ENCODE measurements at places on chromosomes 3 and 15.
A peak's percentile ranks its signal among the peaks of the same experiment; 100 is the strongest.

DNA sequence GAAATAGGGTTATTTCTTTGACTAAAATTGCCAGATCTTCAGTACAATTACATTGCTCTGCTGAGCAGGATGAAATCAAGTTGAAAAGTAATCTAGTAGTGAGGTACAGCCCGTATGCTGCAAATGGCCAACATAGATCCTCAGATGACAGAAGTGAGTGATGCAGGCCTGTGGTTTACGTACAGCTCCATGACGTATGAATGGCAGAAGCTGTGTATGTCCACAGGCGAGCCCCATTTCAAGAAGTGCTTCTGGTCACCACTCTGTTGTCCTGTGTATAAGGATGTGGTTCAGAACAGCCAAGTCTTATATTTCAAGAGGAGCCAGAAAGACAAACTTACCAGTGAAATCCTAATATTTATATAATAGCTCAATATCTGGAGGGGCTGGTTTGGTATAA lies 9.2 kb downstream of the CD86 start:
- no peak for DNase-seq

- DNase-seq, result peak; percentile 50
These were observed 71.3 kb downstream of the CPN2 start for GRCh38 chr3:194279701-194280360.

- DNase-seq, result no peak
These were observed 284.4 kb downstream of the KCNH8 start for GRCh38 chr3:19432669-19433068.

DNA sequence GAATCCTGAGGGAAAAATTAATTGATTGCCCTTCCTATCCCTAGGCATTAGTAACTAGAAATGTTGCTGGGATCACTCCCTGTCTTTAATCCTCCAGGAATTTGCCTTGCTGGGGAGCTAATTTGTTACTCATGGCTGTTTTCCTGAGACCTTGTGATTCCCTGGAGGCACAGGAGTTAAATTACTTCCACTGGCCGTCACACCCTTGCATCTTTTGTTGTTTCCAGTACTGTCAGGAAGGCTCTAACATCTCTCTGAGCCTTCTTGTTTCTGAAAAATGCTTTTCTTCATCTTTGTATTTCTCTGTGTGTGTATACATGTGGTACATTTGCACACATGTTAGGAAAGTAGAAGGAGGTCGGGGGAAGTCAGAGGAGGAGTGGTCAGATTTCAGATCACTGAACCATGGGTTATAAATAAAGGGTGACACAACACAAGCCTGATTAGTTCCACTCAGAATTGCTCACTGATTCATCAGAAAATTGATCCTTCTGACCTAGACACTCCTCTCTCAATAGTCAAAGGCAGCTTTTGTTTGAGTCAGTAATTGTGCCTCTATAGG lies 23.5 kb upstream of the LRRFIP2 start:
- no peak for DNase-seq

DNA sequence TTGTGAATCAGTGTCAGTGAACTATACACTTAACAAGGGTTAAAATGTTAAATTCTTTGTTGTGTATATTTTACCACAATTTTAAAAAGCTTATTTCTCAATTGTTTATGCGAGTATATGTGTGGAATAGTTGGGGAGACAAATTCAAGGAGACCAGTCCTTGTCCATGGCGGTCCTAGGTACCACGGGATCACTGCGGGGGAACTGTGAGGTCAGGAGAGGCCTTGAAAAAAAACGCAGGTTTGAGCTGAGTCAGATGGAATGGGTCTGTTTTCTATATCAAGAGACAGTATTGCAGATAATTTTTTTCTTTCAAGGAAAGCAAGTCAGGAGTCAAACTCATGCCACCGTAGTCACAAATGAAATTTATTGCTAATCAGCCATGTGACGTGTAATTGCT lies 18.5 kb downstream of the IGF1R start:
- DNase-seq, result no peak

GRCh38 chr15:67456677-67457529 lies 64.0 kb upstream of the C15orf61 start:
- DNase-seq, result peak; percentile 90

GRCh38 chr3:116474801-116475200 lies 29.5 kb upstream of the LSAMP start:
- DNase-seq, result no peak

DNA sequence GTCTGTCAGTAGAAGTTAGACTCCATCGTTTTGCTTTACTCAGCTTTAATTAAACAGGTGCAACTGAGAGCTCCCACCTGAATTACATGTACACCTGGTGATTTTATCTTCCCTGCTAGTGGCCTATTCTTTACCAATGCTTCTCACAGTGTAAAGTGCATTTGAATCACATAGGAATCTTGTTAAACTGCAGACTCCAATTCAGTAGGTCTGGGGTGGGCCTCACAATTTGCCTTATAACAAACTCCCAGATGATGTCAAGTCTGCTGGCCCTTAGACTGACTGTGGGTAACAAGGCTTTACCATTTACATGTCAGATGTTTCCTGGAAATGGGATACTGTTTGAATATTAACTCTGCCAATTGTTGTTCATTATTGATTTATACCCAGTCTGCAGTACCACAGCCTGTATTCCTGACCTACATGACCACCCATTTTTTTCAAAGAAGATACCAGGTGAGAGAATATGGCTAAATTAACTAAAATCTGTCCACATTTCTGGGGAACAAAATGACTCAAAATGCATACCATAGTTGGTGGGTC lies 37.2 kb downstream of the CMSS1 start:
- no peak for DNase-seq

DNA sequence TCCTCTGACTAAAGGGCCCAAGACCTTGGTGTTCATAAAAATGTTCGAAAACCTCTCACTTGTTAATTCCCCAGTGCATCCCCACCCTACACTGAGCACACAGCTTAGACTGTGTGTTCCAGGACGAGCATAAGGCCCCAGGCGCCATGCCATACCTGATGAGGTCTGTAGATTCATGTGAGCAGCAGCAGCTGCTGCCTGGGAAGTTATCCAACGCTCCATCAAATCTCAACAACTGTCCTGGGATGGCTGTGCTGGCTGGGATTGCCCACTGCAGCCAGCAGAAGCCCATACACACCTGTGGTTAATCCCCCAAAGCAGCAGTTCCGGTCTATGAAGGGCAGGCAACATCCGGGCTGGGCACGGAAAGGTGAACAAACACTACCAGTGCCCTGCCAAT lies 391.2 kb downstream of the IL20RB start:
- no peak for DNase-seq

DNA sequence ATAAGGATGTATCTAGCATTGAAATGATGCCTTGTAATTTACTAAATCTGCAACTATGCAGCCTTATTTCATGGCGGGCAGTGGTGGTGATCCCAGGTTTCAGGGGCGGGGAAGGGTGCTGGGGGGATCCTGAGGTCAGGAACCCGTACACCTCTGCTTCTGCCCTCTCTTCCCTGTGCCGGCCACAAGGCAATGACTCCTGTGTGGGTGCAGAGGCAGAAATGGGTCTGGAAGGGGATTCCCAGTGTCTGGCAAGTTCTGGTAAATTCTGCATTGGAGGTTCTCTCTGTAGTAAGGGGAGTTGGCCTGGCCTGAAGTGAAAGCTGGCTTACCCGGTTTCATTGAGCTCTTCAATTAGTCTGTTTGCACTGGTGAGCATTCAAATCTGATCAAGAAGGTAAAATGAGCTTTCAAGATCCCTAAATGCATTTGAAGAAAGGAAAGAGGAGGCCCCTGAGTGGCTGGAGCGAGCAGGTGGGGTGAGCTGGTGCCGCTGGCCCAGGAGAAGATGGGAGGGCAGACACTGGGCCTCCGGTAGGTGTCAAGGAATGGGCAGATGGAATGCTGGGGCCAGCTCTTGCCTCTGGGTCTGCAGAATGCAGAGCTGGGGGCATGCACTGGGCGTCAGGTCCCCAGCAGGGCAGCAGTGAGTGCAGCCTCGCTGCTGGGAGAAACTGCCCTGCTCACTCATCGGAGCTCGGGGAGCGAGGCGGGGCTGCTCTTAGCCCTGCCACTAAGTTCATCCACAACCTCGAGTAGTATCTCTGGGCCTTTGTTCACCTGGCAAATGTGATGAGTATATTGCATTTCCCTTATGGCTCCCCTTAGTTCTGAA lies 13.7 kb downstream of the NRROS start:
- no peak for DNase-seq

- DNase-seq, result no peak
These were observed 64.1 kb downstream of the AAGAB start for GRCh38 chr15:67190326-67190725.

DNA sequence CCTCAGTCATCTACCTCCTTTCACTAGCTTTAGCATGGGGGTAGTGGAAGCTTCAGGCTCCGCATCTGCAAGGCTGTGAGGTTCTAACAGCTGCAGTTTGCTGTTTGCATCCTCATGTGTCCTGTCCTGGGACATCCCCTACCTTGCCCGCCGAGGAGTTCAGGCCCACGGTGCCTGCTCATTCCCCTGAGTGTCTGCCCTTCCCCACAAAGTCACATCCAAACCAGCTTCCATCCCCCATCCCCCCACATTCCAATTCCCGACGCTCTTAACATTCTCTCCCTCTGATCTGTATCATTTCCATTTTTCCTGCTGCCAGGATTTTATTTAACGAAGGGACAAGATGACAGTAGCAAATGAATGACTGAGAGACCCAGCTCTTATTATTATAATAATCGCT lies 43.8 kb downstream of the HRH1 start:
- no peak for DNase-seq

DNA sequence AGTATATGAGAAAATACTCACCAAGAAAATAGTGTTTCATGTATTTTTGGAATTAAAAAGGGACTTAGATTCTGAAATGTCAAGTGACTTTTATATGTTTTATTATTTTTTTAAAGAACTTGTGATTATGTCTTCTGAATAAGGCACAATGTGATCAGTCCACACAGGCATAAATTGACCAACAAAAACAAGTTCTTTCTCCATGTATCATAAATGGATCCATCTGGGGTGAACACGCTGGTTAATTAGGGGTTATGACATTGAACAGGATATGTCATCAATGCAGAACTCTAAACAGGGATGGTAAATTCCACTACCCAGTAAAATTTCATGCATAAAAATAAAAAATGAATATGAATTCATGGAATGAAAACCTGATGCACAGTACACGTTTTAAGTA lies 31.3 kb upstream of the PIK3CA start:
- DNase-seq, result no peak

GRCh38 chr15:35833581-35833980 lies 287.6 kb upstream of the DPH6 start:
- no peak for DNase-seq

- DNase-seq, result no peak
These were observed 93.6 kb downstream of the SEC22A start for GRCh38 chr3:123295171-123295900.

DNA sequence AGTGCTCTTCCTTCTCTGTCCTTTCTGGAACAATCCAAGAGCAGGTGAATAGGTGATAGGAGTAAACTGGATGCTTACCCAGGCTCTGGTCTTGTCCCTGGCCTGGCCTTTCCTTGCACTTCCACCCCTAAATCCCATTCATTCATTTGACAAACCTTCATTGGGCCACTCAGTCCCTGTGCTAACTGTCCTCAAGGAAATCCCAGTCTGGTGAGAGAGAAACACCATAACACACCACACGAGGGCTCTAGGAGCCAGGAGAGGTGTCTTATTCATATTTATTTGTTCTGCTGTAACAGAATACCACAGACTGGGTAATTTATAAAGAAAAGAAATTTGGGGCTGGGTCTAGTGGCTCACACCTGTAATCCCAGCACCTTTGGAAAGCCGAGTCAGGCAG lies 22.8 kb downstream of the EFCC1 start:
- no peak for DNase-seq

- DNase-seq, result no peak
These were observed 71.1 kb downstream of the CHSY1 start for GRCh38 chr15:101180620-101181307.

GRCh38 chr15:53710906-53711305 lies 48.6 kb downstream of the WDR72 start:
- no peak for DNase-seq

DNA sequence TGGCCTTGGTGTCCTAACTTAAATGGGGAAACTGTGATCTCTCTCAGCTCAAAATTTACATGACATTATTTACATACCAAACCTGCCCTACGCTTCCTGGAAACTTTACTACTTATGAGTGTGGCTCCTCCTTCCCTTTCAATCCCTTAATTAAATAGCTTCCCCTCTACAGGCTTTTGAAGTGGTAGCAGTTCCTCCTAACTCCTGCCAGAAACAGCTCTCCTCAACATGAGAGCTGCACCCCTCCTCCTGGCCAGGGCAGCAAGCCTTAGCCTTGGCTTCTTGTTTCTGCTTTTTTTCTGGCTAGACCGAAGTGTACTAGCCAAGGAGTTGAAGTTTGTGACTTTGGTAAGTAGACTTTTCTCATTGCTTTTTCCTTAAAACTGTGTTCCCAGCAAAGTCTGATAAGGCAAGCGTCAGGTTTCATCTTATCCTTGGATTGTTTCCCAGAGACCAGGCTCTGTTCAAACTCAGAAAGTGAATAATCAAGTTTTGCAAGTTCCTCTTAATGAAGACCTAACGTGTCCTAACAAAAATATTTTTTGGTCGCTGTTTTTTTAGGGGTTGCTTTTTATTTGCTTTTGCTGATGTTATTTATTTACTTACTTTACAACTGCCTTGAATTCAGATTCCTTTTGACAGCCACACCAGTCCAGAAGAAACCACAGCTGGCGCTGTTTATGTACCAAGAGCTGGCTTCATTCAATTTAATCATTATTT lies at the start of gene ACP3:
ACP3 (plus strand) TSS at position 179 of the 720 bp plus-strand sequence; CDS start at position 229, 50 bp downstream.
- DNase-seq, result no peak
